ENCODE measurements at places on chromosomes 16 and 17. TPM values are rescaled to one million over a fixed set of nuclear protein-coding genes. Genes with fewer than 3 reads are reported as not detected.

The LRRC45 gene
- total RNA-seq: 14.4 TPM

The OTOP3 gene
- total RNA-seq: not detected

The TBC1D26 gene
- total RNA-seq: not detected

The CHST5 gene
- total RNA-seq: not detected

The KRT36 gene
- total RNA-seq: not detected

The ICAM2 gene
- 0.77 TPM for total RNA-seq

The SP6 gene
- total RNA-seq: not detected

The GRAP gene
- 0.23 TPM for total RNA-seq

The PIK3R6 gene
- not detected for total RNA-seq

The CLEC16A gene
- total RNA-seq: 15.4 TPM

The KRTAP2-3 gene
- not detected for total RNA-seq

The GALR2 gene
- not detected for total RNA-seq

The EFCAB5 gene
- total RNA-seq: 0.12 TPM

The FNDC8 gene
- not detected for total RNA-seq

The KRTAP4-5 gene
- not detected for total RNA-seq

The CSH1 gene
- not detected for total RNA-seq

The KIFC3 gene
- total RNA-seq: 12.0 TPM

The CRISPLD2 gene
- 68.6 TPM for total RNA-seq

The SGCA gene
- 0.26 TPM for total RNA-seq

The DPEP1 gene
- total RNA-seq: 2.8 TPM

The STH gene
- total RNA-seq: not detected

The C17orf107 gene
- total RNA-seq: 5.4 TPM

The TNK1 gene
- total RNA-seq: 0.47 TPM

The OR1E2 gene
- total RNA-seq: not detected

The IL21R gene
- 3.9 TPM for total RNA-seq

The EEF2K gene
- 26.3 TPM for total RNA-seq

The MBTD1 gene
- total RNA-seq: 3.5 TPM

The TAF1C gene
- 9.6 TPM for total RNA-seq

The OR1D5 gene
- not detected for total RNA-seq

The SLC12A3 gene
- total RNA-seq: not detected

The TLCD3B gene
- total RNA-seq: not detected

The RASL10B gene
- total RNA-seq: 11.9 TPM

The CIAO3 gene
- 13.4 TPM for total RNA-seq

The PNMT gene
- total RNA-seq: 0.60 TPM

The FKBP10 gene
- total RNA-seq: 285 TPM

The LGALS9B gene
- total RNA-seq: not detected

Measured in pericardium fibroblast (primary cell).